ENCODE measurements at places on chromosomes 12 and 14.

DNA sequence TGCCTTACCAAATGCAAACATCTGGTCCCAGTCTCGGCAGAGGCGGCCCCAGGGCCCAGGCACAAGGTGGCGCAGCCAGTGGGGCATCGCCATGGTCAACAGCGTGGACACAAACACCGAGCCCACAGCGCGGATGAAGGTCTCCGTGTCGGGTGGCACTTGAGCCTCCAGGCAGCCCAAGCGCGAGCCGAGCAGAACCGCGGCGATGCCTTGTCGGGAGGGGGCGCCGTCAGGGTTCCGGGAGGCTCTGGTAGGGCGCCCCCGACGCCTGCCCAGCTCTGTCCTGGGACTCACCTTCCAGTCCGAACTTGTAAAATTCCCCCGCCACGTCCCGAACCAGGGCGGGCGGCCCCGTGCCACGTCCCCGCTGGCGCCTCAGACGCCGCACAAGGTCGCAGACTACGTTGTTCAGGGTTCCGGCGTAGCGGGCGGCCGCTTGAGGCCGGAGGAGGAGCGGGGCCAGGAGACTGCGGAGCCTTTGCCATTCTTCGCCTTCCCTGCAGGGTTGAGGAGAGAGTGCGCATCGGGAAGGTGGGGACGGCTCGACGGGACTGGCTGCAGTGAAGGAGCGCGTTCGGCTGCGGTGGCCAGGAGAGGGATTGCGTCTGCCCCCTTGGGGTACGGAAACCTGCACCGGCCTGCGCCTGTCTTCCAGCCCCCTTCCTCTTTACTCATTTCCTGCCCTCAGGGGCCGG is 1.7 kb downstream of the CYP27B1 start:
- peak; percentile 47 for DNase-seq

- DNase-seq: no peak
These were observed 15.6 kb upstream of the TTC7B start for GRCh38 chr14:90831821-90832220.

- DNase-seq: no peak
These were observed 68.7 kb upstream of the STXBP6 start for GRCh38 chr14:25118671-25119070.

- DNase-seq: no peak
These were observed 49.4 kb upstream of the TMCC3 start for GRCh38 chr12:94699801-94700200.

GRCh38 chr12:42982828-42983227 is 393.3 kb upstream of the PRICKLE1 start:
- no peak for DNase-seq

DNA sequence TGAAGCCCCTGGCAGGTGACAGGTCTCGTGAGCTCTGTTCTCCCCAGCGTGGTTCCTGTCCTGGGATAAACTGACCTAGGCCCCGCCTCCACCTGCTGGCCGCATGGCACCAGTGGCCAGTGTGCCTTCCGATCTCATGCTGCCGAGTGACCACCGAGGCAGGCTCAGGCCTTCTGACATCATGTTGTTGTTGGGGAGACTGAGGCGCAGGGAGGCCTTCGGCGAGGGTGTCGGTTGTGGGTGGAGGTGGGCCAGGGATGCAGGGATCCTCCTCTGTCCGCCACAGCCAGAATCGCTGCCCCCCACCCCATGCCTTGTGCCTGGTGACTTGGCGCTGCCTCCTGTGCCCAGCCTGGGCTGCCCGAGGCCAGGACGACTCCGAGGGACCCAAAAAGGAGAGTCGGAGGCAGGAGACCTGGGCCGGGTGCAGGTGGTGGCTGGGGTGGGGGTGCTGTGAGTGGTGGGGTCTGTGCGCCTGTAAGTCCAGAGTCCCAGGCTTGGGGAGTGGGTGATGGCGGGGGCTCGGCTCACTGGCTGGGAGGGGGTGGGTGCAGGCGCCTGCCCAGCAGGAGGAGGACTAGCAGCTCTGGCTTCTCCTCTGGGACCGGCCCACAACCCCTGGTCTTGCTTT is 24.3 kb downstream of the ASPG start:
- no peak for DNase-seq

- no peak for DNase-seq
These were observed 37.8 kb upstream of the NAA30 start for GRCh38 chr14:57352396-57353170.

DNA sequence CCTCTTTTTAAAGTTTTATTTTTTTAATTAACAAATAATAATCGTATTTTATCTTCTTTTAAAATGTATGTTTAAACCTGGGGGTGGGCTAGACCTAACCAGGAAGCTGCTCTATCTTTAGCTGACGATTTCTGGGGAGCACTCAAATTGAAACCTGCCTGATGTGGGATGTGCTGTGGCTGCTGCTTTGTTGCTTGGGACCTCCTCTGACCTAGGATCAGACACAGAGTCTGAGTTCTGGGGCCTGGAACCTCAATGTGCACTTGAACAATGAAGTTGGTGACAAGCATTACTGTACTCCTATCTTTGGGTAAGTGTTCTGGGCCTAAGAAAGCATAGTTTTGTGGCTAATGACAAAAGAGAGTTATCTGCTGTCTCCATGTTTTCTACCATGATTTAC is 386.7 kb downstream of the DAD1 start:
- no peak for DNase-seq

GRCh38 chr14:102495491-102496330 is 13.9 kb downstream of the ANKRD9 start:
- no peak for DNase-seq

- DNase-seq: no peak
These were observed 402.1 kb downstream of the AACS start for GRCh38 chr12:125467363-125467762.

DNA sequence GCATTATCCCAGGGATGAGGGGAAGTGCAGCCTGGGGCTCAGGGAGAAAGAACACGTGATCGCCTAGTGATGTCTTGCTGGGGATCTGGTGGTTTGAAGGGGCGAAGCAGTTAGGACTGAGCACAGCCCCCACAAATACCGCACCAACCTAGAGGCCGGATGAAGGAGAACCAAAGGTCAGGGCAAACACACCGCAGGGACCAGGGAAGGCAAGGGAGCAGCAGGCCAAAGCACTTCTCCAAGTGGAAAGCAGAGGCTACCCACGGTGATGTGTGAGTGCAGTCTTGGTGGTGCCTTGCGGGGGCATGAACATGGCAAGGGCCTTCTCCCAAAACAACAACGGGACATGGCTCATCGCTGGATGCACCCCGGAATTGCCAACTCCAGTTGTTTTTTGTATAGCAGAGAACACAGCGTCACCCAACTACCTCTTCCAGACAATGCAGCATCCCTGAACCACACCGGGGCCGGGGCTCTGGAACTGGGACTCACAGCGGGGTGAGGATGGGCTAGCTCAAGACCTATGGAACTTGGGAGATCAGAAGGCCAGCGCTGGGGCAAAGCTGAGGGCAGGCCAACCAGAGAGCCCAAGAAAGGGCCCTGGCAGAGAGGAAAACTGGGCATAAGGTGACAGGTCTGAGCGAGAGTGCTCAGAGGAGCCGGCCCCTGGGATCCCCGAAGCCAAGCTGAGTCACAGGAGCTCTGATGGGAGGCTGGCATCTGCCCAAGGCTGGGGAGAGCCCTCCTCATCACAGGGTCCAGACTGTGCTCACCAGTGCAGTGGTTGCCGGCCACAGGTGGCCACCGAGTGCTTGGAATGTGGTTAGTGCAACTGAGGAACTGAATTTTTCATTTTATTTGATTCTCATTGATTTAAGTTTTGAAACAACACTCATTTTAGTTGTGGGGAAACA is 11.1 kb downstream of the GALNT16 start:
- no peak for DNase-seq

GRCh38 chr14:87122166-87122565 is 870.8 kb downstream of the GALC start:
- DNase-seq: no peak

- no peak for DNase-seq
These were observed 98.6 kb downstream of the IRF2BPL start for GRCh38 chr14:76929927-76930326.

DNA sequence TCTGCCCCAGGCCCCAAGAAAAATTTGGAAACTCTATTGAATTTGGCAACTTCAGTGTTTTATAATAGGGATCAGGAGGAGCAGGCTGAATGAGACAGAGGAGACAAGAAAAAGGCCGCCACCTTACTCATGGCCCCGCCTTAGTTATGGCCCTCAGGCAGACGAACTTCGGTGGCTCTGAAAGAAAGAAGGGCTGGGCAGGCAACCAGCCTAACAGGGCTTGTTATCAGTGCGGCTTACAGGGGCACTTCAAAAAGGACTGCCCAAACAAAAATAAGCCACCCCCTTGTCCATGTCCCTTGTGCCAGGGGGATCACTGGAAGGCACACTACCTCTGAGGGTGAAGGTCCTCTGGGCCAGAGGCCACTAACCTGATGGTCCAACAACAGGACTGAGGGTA is 146.3 kb upstream of the ATF7IP start:
- DNase-seq: no peak

GRCh38 chr12:110537605-110538409 is 35.7 kb downstream of the RAD9B start:
- no peak for DNase-seq

- peak; percentile 39 for DNase-seq
These were observed 29.9 kb downstream of the TSPAN9 start for GRCh38 chr12:3107071-3107583.

GRCh38 chr12:65672441-65672840 is 151.8 kb upstream of the HMGA2 start:
- no peak for DNase-seq

DNA sequence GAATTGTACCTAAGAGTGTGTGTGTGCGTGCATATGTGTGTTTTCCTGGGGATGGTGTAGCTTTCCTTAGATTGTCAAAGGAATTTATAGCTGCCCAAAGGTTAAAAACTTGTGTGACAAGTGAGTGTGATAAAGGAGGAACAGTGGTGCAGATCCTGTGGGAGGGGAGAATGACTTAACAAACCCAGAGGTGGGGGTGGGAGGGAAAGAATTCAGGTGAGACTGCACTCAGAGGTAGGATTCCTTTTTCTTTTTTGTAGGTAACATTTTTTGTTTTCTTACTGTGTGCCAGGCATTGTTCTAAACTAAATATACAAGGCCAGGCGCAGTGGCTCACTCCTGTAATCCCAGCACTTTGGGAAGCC is 45.3 kb upstream of the SINHCAF start:
- DNase-seq: no peak

- no peak for DNase-seq
These were observed 142.7 kb downstream of the TBX5 start for GRCh38 chr12:114263056-114263805.

DNA sequence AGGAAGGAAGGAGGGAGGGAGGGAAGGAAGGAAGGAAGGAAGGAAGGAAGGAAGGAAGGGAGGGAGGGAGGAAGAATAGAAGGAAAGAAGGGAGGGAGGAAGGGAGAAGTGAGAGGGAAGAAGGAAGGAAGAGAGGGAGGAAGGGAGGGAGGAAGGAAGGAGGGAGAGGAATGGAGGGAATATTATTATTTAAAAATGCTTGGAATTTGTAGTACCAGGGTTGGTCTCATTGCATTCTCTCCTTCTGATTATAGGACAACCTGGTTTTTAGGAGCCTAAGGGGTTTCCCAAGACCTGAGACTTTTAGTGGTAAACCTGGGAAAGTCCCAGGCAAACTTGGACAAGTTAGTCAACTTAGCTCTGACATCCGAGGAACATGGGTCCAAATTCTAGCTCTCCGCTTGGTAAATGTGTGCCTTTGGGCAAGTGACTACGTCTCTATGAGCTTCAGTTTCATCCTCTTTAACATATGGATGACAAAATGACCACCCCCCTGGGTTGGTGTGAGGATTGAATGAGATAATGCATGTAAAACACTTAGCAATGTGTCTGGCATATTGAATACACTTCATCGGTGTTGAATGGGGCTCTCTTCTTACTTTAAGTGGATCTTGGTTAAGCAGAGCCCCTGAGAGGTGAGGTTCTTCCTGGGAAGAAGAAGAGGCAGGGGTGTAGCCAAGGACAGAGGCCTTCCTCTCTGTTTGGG is 690.7 kb upstream of the TBX3 start:
- DNase-seq: no peak

GRCh38 chr12:74977832-74978481 is 231.7 kb downstream of the KCNC2 start:
- DNase-seq: no peak
